ENCODE measurements at places on chromosomes 11 and 22.

GRCh38 chr11:80083531-80083951 lies 642.7 kb upstream of the TENM4 start:
- no peak for DNase-seq

GRCh38 chr11:6943131-6943530 lies 16.9 kb downstream of the ZNF215 start:
- no peak for DNase-seq

DNA sequence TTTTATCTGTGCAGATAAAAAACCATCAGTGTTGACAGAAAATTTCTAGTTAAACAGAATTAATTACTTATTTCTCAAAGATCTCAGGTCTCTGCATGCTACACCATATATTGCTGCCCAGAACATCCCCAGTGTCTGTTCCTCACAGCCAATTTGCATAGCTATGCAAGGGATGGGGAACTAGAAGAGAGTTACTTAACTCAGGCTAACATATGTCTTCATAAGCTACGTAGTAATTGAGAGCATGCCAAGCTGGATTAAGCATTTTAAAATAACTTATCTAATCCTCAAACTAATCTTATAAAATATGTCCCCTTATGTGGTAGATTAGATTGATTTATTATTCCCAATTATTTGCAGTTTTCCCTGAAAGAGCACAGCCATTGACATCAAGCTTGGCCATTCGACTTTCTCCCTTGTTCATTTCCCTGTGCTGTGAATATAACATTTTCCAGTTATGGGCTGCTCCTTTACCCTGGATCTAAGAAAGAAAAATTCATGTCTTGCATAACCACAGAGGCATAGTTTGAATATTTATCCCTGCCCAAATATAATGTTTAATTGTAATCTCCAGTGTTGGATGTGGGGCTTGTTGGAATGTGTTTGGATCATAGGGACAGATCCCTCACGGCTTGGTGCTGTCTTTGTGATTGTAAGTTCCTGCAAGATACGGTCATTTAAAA lies 69.1 kb downstream of the C11orf87 start:
- DNase-seq, result no peak

GRCh38 chr22:35918456-35918855 lies 110.2 kb downstream of the RBFOX2 start:
- no peak for DNase-seq

- no peak for DNase-seq
Observed at GRCh38 chr11:72406540-72407527, 27.5 kb downstream of the CLPB start.

GRCh38 chr11:20596205-20597153 lies 2.9 kb upstream of the SLC6A5 start:
- no peak for DNase-seq

GRCh38 chr11:66600631-66601233 lies 7.7 kb downstream of the CCS start:
- no peak for DNase-seq

DNA sequence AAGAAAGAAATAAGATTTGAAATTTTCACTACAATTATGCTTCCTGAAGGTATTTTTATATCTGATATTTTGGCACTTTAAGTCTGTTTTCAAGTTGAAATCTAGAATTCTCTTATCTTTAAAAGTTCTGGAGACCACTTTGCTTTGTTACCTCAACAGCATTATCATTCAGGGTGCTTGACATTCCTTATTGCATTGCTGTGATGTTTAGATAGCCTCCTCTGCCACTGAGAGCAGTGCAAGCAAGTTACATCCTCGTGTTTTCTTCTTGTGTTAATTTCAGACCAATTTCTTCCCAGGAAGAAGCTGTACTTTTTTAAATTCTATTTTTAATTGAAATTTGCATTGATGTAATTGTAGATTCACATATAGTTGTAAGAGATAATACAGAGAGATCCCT lies 333.9 kb upstream of the KIRREL3 start:
- DNase-seq, result no peak

GRCh38 chr22:47040486-47041270 lies 278.2 kb downstream of the TBC1D22A start:
- DNase-seq, result no peak

DNA sequence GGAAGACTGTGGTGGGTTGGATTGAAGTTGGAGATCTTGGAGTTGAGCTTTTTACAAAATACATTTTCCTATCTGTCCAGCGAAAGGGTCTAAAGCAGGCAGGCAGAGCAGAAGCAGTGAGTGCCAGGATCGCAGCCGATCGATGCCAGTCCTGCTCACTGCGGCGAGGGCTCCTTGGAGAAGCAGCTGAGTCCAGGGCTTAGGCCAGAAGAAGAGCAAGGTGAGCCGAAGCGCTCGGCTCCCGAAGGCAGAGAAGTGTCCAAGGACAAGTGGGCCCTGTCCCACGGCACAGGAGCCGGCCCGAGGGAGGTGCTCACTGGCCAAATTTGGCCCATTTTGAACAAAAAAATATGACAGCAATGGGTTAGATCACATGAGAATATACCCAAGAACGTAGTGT lies 637.8 kb downstream of the BRD1 start:
- no peak for DNase-seq

DNA sequence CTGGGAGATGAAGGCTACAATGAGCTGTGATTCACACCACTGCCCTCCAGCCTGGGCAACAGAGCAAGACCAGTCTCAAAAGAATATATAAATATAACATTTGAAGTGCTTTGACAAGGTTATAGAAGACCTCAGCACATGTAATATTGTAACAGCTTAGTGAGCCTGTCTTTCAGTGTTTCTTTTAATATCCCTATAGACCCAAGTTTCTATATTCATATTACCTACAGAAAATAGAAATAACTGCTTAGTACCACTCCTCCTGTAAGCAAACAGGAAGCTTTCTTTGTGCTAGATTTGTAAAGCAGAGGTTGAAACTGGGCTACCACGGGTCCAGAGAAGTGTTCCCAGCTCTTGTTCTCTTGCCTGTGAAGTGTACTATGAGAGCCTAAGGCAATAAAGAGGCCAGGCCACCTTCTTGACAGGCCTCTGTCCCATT lies 68.2 kb downstream of the PPP2R1B start:
- no peak for DNase-seq

DNA sequence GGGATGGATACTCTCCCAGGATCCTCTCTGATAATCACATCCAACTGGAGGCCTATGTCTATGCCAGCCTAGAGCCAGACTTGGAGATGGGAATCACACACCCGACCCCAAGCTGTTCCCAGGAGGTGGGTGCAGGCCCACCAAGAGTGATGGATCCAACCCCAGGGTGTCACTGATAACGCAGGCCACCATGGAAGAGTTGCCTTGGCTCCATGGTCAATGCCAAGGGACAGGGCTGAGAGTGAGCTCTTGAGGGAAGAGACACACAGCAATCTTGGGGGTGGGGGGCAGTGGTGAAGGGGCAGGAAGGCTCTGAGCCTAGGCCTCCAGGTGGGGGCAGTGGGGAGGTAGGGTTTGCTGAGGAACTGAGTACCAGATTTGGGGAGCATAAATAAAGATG lies 16.9 kb downstream of the TUB start:
- no peak for DNase-seq

DNA sequence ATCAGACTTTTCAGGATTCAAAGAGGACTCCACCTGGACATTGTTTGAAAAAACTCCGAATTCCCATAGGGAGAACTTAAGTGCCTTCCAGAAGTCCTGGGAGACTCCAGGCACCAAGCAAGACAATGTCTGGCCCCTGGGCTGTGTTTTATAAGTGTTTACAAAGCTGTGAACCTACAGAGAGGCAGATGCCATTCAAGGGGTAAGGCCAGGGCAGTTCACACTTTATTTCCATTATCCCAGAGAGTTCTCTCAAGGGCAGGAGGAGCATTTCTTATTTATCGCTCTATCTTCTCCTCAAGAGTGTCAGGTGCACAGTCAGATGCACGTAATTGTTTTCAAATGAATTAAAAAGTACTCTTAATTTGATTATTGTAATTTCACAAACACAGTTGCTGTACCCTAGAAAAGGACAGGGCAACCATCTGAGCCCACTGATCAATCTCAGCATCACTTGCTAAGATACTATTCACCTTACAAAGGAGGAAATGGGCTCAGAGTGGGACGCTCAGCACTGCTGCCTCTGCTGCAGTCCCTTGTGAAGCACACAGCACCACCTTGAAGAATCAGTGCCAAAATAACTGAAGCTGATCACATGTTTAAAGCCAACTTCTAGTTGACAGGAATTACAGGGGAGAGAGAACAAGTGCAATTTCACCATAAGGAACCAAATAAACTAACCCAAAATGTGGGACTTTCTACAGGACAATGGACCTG lies 35.0 kb downstream of the RASSF10 start:
- peak; percentile 13 for DNase-seq

- DNase-seq, result no peak
Observed at GRCh38 chr11:129273944-129274711, 82.0 kb upstream of the ARHGAP32 start.

DNA sequence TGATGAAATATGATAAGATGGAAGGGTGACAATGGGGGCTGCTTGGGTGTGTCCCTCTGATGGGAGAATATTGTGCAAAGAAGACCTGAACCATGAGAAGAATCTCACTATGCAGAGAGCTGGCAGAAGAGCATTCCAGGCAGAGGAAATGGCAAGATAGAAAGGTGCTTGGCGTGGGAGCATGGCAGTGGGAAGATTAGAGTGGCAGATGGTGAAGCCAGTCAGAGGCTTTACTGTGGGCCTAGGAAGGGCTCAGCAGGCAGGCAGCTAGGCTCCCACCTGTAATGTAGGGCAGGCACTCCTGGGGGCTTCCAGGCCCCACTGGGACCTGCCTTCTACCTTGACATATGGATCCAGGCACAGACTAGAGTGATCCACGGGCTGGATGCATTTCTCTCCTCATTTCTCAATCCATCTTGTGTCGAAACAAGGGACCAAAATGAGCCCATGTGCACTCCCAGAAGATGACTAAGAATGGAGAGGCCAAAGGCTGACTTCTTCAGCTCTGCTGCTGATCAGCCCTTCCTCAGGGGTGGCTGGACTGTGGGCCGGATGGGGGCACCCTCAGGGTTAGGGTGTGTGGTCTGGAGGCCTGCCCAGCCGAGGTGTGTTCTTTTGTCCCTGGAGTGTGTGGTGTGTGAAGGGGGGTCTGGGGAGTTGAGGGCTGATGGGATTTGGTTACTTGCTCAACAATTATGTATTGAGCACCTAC lies 88.3 kb downstream of the TSPAN18 start:
- DNase-seq, result no peak

GRCh38 chr11:134417871-134418840 lies 6.1 kb upstream of the B3GAT1 start:
- peak; percentile 15 for DNase-seq

GRCh38 chr11:70544774-70545609 lies 146.7 kb downstream of the CTTN start:
- no peak for DNase-seq

- peak; percentile 89 for DNase-seq
Observed at GRCh38 chr11:2525166-2525861, 80.5 kb downstream of the KCNQ1 start.

DNA sequence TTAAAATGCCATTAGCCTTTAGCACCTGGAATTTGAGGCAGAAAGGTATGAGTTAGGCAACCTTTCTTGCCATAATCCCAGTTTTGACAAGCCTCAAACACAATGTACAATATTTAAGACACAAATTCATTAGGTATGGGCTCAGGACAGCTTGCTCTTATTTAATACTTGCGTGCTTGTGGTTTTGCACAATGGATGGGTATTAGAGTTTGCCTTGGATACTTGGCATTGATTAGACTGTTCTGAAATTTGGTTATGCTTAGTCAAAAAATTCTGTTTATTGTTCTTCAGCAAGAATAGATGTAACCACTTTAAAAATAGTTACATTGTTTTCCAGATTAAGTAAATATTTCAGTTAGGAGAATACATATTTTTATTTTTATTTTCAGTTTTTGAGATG lies 5.4 kb upstream of the C11orf65 start:
- DNase-seq, result no peak

DNA sequence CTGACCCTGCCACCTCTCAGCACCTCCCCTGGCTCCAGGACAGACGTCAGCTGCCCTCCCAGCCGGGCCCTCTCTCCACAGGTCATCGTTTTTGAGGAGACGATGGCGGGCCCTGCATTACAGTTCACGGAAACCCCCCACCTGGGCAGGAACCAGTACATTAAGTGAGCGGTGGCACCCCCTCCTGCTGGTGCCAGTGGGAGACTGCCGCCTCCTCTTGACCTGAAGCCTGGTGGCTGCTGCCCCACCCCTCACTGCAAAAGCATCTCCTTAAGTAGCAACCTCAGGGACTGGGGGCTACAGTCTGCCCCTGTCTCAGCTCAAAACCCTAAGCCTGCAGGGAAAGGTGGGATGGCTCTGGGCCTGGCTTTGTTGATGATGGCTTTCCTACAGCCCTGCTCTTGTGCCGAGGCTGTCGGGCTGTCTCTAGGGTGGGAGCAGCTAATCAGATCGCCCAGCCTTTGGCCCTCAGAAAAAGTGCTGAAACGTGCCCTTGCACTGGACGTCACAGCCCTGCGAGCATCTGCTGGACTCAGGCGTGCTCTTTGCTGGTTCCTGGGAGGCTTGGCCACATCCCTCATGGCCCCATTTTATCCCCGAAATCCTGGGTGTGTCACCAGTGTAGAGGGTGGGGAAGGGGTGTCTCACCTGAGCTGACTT lies 37.0 kb downstream of the B3GAT1 start:
- no peak for DNase-seq

DNA sequence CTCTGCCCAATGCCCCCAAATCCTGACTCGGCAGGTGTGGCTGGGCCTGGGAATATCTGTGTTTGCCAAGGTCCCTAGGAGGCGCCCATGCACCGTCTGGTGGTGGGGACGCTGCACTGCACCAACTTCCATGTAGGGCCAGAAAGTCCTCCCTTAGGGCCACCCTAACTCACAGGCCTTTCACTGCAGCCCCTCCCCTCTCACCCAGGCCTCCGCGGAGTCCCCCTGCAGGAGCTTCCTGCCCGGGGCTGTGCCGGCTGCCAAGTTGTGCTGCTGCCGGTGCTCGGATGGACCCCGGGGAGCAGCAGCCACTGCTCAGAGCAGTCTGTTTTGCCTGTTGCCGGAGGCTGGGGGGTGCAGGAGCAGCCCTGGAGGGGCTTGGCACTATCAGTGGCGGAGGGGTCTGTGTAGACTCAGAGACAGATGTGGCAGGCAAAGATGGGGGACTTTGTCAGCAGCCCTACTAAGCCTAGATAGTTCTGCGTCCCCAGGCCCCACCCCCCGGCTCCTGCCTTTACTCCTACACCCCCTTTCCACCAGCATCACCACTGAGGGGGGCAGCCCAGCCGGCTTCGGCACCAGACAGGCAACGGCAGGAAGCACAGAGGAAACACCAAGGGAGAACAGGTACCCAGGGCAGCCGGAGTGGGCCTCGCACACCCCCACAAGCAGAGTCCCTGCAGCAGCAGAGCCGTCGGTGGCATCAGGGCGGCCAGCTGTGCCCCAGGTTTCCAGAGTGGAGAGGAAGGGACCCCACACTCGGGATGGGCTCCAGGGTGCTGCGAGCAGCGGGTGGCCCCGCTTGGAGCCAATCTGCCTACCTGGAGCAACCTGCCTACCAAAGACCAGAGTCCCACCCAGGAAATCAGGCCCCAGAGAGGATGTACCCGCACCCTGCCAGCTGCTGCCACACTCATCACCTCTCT lies 124.3 kb downstream of the TRIM29 start:
- DNase-seq, result peak; percentile 34

Measured in thyroid gland (tissue), 4 donors.